Upper lobe of left lung (tissue), 6 donors: ENCODE measurements at places on chromosomes 7 and 10. TPM values are rescaled to one million over a fixed set of nuclear protein-coding genes. Genes with fewer than 3 reads are reported as not detected.
A peak's percentile ranks its signal among the peaks of the same experiment; 100 is the strongest.

The LIPN gene
- total RNA-seq = not detected

The RPA3 gene
- 12.4 TPM for total RNA-seq

The ING3 gene
- 9.7 TPM for total RNA-seq

GRCh38 chr7:95330961-95331337, 6.6 kb upstream of the PON1 start:
- no peak overlapping the region for H3K27ac ChIP-seq
- no peaks in the 10 kb centered on the region for H3K27me3 ChIP-seq
- H3K4me3 ChIP-seq = peak overlapping the region; percentile 37
- H3K4me1 ChIP-seq = no peaks in the 10 kb centered on the region

DNA sequence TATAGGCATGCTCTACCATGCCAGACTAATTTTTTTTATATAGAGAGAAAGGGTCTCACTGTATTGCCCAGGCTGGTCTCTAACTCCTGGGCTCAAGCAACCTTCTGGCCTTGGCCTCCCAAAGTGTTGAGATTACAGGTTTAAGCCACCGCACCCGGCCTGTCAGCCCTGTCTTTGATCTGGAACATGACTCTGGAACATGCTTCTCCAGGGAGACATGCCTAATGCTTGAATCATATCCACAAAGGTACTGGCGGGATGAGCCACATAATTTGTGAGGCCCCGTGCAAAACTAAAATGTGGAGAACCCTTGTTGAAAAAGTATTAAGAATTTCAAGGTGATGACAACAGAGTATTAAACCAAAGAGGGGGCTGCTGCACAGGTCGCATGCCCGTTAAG, 282.8 kb downstream of the ARHGAP12 start:
- H3K27me3 ChIP-seq = no peaks in the 10 kb centered on the region
- H3K27ac ChIP-seq = no peak overlapping the region
- no peaks in the 10 kb centered on the region for H3K36me3 ChIP-seq
- H3K4me1 ChIP-seq = no peaks in the 10 kb centered on the region
- no peak for DNase-seq
- no peak overlapping the region for H3K4me3 ChIP-seq

DNA sequence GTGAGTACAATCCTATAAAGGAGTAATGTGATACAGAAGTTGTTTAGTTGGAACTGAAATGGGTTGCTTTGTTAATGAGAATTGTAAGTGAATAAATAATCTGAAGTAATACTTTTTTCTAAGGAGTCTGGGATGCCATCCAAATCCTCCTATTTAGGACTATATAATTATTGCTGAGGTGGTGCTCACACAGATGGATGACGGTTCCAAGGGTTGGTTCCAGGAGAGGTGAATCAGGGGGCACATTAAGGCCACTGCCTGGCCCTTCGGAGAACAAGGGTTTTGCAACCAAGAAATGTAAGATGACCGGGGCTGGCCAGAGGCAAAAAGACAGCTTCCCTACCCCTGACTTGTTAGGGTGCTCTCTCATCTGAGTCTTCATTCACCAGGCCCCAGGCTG, 352.7 kb downstream of the PHTF2 start:
- no peak overlapping the region for H3K27ac ChIP-seq
- H3K4me3 ChIP-seq = no peak overlapping the region
- H3K36me3 ChIP-seq = no peaks in the 10 kb centered on the region
- H3K4me1 ChIP-seq = no peaks in the 10 kb centered on the region
- DNase-seq = no peak

- H3K4me3 ChIP-seq = no peak overlapping the region
- no peaks in the 10 kb centered on the region for H3K36me3 ChIP-seq
- H3K4me1 ChIP-seq = no peaks in the 10 kb centered on the region
- no peaks in the 10 kb centered on the region for H3K27me3 ChIP-seq
- no peak for DNase-seq
These were observed 278.4 kb downstream of the PHF14 start for GRCh38 chr7:11252011-11252607.

GRCh38 chr10:85623342-85623741, 743.3 kb downstream of the GRID1 start:
- no peak overlapping the region for H3K4me3 ChIP-seq
- H3K27ac ChIP-seq = no peak overlapping the region
- no peak for DNase-seq
- no peaks in the 10 kb centered on the region for H3K27me3 ChIP-seq
- no peaks in the 10 kb centered on the region for H3K4me1 ChIP-seq

GRCh38 chr7:67916571-67917436, 920.2 kb downstream of the TYW1 start:
- H3K36me3 ChIP-seq = no peaks in the 10 kb centered on the region
- H3K27me3 ChIP-seq = no peaks in the 10 kb centered on the region
- no peak for DNase-seq
- no peak overlapping the region for H3K4me3 ChIP-seq
- no peak overlapping the region for H3K27ac ChIP-seq

- H3K27ac ChIP-seq = no peak overlapping the region
- no peaks in the 10 kb centered on the region for H3K36me3 ChIP-seq
- no peaks in the 10 kb centered on the region for H3K27me3 ChIP-seq
- no peaks in the 10 kb centered on the region for H3K4me1 ChIP-seq
These were observed 46.5 kb downstream of the TFEC start for GRCh38 chr7:115984105-115984504.

- no peaks in the 10 kb centered on the region for H3K27me3 ChIP-seq
- DNase-seq = no peak
- H3K4me3 ChIP-seq = no peak overlapping the region
- no peak overlapping the region for H3K27ac ChIP-seq
These were observed 308.8 kb upstream of the ZNF32 start for GRCh38 chr10:43957267-43958070.

- no peaks in the 10 kb centered on the region for H3K27me3 ChIP-seq
- no peak overlapping the region for H3K27ac ChIP-seq
- no peaks in the 10 kb centered on the region for H3K36me3 ChIP-seq
- DNase-seq = no peak
- no peak overlapping the region for H3K4me3 ChIP-seq
These were observed 33.5 kb downstream of the PROSER2 start for GRCh38 chr10:11856678-11857077.

- no peaks in the 10 kb centered on the region for H3K36me3 ChIP-seq
- DNase-seq = no peak
- H3K4me3 ChIP-seq = no peak overlapping the region
- no peak overlapping the region for H3K27ac ChIP-seq
These were observed 324.4 kb upstream of the AOAH start for GRCh38 chr7:37048674-37049073.

GRCh38 chr10:71615538-71616329, 103.8 kb downstream of the C10orf105 start:
- no peak for DNase-seq
- no peaks in the 10 kb centered on the region for H3K27me3 ChIP-seq
- no peak overlapping the region for H3K4me3 ChIP-seq
- H3K27ac ChIP-seq = no peak overlapping the region
